ENCODE measurements at places on chromosomes 7 and 10.

- no peak for DNase-seq
Observed at GRCh38 chr7:119571666-119572065, 701.3 kb upstream of the KCND2 start.

GRCh38 chr7:139358541-139359365 is 941 bp upstream of the LUC7L2 start:
- DNase-seq, result peak; percentile 65

GRCh38 chr7:149625947-149626392 is 128.4 kb upstream of the ZNF746 start:
- no peak for DNase-seq

DNA sequence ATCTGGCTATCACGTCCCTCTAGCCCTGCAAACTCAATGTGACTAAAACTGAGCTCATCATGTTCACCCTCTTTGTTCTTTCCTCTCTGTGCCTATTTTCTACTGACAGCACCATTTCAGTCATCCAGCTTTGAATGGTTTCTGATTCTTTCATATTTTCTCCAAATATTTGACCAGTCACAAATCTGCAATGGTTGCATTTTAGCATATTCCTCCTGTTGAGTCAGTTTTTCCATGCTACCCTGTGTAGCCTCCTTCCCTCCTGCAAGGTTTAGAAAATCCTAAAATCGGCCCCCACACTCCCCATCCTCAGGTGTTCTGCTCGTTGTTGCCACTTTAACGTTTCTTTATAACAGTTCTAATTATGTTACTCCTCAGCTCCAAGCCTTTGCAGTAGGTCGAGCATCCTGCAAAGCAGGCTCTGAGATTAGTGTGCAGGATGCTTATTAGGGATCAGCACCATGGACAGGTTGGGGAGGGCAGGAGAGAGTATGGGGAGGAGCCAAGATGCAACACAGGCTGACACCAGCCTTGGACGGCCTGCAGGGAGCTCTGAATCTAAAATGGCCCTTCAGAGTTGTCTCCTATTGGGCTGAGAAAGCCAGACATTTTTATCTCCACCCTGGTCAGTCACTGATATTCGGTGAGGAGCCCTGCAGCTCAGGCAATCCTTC is 531.0 kb upstream of the COBL start:
- DNase-seq, result no peak

GRCh38 chr7:155581954-155582353 is 35.6 kb upstream of the CNPY1 start:
- DNase-seq, result no peak

DNA sequence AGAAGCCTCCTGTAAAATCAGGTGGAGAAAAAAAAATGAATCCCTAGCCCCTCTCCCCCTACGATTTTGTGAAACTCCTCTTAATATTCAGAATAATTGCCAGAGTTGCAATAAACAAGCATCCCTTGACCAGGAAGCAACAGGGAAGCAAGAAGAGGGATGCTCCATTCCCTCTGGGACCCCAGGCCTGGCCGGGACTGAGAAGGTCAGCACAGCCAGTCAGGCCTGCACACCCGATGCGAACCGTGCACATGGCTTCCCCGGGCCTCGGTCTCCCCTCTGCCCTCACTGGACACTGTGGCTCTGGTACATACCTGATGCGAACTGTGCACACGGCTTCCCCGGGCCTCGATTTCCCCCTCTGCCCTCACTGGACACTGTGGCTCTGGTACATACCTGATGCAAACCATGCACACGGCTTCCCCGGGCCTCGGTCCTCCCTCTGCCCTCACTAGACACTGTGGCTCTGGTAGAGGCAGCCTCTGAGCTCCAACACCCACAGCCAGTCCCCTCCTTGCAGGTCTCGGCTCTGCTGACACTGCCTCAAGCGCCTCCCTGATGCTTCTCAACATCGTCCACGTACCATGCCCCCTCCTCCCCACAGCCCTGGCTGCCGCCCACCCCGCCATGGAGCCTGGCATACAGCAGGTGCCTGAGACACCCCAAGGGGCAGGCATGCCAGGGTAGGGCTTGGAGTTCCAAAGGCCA is 138.6 kb downstream of the DIP2C start:
- no peak for DNase-seq

DNA sequence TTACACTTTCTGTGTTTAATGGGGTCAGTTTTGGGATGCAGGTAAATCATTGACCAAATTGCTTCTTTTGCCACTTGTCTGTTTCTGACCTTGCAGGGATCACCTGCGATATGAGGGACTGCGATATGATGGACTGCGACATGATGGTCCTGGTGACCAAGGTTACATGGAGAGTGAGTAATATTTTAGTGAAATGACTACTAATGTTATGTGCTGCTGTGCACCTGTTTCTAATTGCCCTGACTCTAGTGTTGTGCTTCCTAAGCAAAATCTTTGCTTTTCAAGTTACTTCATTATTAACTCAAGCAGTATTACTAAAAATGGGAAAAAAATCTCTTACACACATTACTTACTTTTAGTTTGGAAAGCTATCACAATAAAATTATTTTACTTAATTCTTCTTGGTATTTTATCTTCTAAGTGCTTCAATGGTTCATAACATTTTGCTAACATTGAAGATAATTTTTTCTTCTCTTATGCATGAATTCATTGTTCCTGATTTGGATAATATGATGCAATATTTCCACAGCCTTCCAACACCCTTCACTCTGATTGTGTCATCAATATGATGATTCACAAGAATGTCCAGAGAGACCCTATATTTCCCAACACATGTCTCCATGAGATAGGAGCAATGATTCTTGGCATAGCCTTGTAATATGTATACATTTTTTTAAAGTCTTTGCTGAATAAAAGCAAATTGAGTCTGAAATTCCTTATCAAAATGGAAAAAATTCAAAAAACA is 306.2 kb upstream of the AKR1E2 start:
- DNase-seq, result peak; percentile 7

GRCh38 chr7:33485747-33486493 is 356.6 kb downstream of the BBS9 start:
- no peak for DNase-seq

GRCh38 chr10:3067118-3067858 is at the start of gene PFKP:
PFKP (plus strand) TSS chr10:3067548; CDS start chr10:3067596, 48 bp downstream.
- no peak for DNase-seq

- DNase-seq, result no peak
Observed at GRCh38 chr10:115295213-115295805, 202.1 kb downstream of the ATRNL1 start.

All from SW480 (cell line).